ENCODE measurements at places on chromosomes 11 and 22.

DNA sequence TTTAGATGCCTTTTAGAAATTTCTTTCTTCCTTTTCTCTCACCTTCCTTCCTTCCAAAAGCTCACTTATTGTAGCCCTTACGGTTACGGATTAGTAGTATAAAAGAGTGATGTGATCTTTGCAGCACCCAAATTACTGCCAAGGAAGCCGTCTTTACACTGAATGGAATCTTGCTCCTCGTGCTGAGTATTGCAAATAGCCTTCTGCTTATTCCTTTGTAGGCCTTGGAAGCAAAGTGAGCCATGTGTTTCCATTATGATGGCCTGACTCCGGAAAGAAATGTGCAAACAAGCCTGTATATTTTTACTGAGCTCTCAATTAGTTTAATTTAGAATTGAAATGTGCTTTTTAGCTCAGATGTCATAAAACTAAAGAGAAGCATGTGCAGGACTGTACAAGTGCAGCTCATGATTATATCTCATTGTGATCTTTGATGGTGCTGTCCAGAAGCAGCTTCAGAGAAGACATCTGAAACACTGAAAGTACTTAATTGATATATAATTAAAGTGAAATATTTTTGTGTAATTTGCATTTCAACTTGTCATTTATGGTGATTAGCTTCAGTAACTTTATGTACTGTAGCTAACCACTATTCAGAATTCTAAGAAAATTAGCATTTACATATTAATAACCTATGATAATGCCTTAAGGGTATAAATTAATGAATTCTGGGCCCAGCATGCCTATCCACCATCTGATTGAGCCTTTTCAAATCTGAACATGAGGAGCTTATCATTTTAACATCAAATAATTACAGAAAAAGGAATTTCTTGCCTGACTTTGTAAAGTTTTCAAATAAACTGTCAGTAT lies 129.3 kb downstream of the GRIA4 start:
- DNase-seq, result no peak

DNA sequence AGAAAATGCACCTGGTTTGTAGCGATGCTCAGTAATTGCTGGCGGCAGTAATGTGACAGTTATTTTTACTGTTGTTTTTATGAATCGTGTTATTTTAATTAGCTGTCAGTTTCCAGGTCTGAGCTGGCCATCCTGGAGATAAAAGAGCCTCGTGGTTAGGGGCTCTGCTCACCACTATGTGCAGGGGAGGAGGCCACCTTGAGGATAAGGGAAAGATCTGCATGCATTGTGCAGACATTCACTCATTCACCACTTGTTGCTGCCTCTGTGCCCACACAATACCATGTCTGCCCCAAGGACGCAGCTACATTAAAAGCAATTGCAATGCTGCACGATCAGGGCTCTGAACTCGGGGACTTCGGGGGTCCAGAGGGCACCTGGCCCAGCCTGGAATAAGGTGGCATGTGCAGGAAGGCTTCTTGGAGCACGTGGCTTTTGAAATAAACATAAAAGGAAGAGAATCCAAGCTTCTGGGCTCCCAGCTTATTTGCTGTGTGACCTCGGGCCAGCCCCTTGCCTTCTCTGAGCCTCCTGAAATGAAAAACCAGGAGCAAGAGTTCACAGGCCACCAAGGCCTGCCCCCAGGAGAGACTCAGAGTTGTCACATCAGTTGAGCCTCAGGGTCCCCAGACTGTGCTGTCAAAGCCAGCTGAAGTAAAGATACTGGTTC lies 44.7 kb upstream of the SHISAL1 start:
- no peak for DNase-seq

DNA sequence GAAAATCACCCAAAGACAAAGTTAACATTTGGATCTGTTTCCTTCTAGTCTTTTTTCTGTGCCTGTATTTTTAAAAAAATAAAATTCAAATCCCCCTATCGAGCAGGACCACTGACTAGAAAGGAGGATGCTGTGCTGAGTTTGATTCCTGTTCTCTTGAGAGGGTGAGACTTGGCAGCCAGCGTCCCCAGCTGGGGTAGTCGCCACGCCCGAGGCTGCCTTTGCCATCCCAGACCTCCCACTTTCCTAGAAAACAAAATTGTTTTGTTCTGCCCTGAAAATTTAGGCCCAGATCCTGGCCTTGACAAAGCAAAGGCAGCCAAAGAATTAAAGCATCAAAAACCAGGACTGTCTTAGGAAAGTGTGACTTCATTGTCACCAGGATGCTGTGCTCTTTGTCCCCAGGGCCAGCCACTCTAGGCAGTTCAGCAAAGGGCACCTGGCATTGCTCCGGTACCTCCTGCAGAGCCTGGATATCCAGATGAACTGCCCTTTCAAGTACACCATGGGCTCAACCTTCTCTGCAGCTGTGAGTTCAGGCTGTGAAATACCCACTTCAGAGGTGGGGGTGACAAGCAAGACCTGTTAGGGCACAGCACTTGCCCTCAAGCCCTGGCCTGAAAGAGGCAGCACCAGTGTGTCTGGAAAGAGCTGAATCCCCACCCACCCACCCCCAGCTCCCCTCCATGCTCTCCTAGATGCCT lies 44.6 kb downstream of the KCNQ1OT1 start:
- no peak for DNase-seq

GRCh38 chr11:34395916-34396550 lies 38.2 kb upstream of the ABTB2 start:
- DNase-seq, result no peak
